ENCODE measurements at places on chromosomes 1 and 21.

- no peak for DNase-seq
Observed at GRCh38 chr1:165890684-165891083, 63.3 kb downstream of the UCK2 start.

GRCh38 chr1:26861889-26862378, 1.0 kb upstream of the SFN start:
- DNase-seq: no peak

DNA sequence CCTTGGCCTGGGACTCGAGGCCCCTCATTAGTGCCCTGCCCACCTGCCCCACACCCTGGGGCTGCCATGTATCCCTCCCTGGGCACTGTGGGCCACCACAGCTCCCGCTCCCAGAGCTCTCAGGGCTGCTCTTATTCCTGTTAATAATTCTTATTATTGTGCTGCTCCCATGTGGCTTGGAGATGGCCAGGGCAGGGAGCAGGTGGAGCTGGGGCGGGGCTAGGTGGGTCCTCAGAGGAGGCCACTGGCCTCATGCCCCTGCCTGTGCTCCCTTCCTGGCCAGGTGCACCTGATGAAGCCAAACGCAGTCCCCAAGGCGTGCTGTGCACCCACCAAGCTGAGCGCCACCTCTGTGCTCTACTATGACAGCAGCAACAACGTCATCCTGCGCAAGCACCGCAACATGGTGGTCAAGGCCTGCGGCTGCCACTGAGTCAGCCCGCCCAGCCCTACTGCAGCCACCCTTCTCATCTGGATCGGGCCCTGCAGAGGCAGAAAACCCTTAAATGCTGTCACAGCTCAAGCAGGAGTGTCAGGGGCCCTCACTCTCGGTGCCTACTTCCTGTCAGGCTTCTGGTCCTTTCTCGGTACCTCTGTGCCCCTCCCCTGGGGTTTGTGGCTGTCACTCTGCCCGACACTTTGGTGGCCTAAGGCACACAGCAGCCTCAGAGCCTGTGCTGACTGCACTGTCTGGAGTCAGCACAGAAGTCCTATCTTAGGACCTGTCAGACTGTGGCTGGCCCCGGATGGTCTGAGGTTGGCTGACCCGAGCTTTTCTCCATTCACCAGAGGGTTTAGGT, 34.1 kb downstream of the BMP8A start:
- no peak for DNase-seq

DNA sequence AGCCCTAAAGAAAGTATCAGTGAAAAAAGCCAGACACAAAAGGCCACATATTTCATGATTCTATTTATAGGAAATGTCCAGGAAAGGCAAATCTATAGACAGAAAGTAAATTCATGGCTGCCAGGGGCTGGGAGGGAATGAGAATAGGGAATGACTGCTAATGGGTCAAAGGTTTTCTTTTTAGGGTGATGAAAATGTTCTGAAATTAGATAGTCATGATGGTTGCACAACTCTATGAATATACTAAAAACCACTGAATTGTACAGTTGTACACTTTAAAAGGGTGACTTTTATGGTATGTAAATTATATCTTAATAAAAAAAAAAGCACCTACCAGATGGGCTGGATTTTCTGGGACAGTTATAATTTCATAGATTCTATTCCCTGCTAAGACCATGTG, 114.8 kb downstream of the CNIH3 start:
- DNase-seq: no peak

DNA sequence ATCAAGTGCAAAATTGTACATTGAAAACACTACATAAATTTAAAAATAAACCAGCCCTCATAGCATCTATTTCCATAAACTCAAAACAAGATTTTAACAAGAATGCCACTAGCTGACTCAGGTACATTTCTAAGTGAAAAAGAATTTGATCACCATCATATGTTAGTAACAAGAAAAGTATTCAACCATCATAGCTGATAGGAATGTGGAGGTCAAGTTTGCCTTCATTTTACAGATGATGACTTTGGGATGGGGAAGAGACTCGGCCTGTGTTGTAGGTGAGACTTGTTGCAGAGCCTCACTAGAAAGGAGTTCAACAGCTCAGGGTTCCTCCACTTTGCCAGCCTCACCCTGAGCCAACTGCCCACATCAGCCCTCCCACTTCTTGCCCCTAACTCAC, 318.8 kb upstream of the FAM78B start:
- DNase-seq: no peak

- DNase-seq: no peak
Observed at GRCh38 chr1:164780863-164781262, 221.9 kb downstream of the PBX1 start.

DNA sequence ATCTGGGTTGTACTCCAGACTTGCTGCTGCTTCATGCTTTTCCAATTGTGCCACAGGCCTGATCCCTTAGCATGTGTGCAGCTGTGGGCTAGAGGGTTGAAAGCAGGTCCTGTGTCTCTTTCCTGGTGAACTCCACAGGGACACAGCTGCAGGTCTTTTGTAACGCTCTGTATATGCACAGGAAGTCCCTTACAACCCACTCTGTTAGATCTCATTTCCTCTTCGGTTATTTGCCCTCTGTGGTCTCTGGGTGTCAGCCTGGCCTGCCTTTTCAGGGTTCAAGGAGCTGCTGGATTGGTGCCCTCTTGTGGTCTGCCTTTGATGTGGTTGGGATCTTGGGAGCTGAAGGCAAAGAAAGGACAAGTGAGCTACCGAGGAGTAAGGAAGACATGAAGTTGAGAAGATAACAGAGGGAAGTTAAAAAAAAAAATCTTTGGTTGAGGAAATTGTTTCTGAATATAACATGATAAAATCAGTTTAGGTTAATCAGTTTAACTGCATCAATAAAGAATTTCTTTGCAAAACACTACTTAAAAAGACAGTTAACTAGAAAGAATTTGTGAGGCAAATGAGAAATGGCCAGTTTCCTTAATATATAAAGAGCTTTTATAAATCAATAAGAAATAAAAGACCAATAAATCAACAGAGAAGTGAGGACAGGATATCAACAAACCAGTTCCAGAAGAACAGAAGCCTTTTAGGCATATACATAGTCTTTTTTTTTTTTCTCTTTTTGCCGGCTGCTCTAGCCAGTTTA, 44.1 kb downstream of the UCK2 start:
- no peak for DNase-seq

GRCh38 chr21:42218836-42219605, at the start of gene ABCG1:
Gene ABCG1, plus strand, starts transcription at chr21:42219140. Its CDS starts 123 bp downstream, at chr21:42219263.
- DNase-seq: peak; percentile 32

Measured in anterior cingulate cortex (tissue), 58 donors.